ENCODE measurements at places on chromosomes 2 and 18.

GRCh38 chr18:48540251-48541025 is 1.6 kb downstream of the CTIF start:
- peak; percentile 39 for DNase-seq

GRCh38 chr2:100610381-100610831 is 47.6 kb downstream of the PDCL3 start:
- DNase-seq: peak; percentile 72

DNA sequence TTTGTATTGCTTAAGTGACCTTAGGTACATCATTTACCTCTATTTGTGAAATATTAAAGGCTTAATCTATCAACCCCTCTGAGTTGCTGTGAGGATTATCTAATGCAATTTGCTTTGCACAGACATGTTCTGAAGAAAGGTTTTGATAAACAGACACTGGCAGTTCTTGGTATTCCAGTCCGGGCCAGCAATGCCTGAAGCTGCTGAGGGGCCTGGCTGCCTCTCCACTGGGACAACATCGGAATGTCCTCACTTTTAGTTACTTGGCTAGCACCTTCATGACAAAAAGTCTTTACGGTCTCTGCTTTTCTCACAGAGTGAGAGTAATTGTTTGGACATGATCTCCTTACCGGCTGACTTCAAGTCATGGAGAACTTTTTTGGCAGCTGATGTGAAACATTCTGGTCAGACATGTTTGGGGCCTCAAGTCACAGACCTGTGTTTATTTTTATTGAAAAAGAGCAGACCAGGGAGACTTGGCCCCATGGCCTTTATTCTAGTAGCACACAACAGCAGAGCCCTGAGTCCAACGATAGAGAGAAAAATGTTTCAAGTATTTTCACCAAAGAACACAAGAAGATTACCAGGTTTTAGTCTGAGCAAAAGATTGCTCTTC is 1112.3 kb upstream of the FANCL start:
- no peak for DNase-seq

GRCh38 chr2:24907116-24907515 is 12.9 kb downstream of the ADCY3 start:
- DNase-seq: no peak

- DNase-seq: no peak
Observed at GRCh38 chr2:224709301-224709700, 6.9 kb downstream of the CCDC195 start.

DNA sequence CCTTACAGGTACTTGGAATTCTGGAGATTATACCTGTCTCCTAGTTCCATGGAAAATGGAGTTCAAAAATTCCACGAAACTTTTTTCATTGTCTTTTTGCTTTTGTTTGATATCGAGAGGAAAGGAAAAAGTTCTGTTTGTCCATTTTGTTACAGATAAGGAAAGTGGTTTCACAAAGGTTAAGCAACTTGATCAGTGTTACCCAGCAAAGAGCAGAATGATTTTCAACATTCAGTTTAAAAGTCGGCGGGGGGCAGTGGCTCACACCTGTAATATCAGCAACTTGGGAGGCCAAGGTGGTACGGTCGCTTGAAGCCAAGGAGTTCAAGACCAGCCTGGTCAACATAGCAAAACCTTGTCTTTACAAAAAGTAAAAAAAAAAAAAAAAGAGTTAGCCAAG is 118.8 kb downstream of the LDLRAD4 start:
- no peak for DNase-seq

GRCh38 chr18:79952456-79952995 is 1.1 kb upstream of the SLC66A2 start:
- DNase-seq: no peak

GRCh38 chr2:241724259-241724974 is 10.0 kb upstream of the D2HGDH start:
- DNase-seq: peak; percentile 34

DNA sequence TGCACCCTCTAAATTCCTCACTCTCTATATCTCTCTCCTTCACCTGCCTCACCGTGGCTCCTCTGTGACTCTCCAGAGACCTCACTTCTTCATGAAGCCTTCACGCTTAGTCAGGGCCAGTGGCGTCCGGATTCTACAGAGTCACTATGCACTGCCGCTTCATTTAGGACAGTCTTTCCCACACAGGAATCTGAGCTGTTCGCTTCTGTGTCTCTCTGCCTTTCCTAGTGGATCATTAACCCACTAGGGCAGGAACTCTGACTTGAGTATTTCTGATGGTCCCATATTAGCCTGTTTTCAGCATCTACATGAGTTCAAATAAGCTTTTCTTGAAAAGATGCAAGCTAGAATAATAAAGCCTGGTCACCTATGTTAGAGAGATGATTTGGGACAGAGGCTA is 180.2 kb upstream of the DOK6 start:
- no peak for DNase-seq

DNA sequence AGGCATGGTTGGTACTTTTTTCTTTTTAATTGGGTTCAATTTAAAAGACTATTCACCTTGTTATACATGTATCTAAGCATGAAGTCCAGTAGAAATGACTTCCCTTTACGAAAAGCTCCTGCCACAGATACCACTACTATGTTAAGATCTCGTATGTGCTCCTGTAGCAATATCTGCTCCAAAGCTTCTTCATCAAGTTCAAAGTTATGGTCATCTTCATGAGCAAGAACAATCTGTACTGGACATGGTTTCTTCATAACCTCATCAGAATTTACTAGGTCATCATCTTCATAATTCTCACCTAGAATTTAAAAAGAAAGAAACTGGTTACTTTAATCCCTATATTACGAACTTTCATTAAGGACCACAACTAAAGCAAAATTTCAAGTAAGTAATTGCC is 33.9 kb downstream of the ATL2 start:
- DNase-seq: no peak

GRCh38 chr2:239553376-239554000 is 152.7 kb upstream of the HDAC4 start:
- no peak for DNase-seq

- no peak for DNase-seq
Observed at GRCh38 chr2:168145426-168146310, 101.7 kb downstream of the STK39 start.

DNA sequence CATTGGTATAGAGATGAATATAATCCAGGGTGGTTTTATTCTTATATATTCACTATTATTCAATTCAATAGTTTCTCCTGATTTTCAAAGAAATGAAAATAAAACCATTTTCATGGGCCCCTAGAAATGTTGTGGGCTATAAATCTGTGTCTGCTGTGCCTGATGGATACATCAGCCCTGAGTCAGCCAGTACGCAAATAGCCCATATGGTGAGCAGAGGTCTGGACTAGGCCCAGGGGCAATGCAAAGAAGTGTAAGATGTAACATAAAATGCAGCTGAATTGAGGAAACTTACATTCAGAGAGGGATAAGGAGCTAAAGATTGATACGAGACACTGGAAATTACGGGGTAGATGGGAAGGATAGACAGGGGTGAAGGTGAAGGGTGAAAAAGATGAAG is 122.5 kb downstream of the MAIP1 start:
- no peak for DNase-seq

DNA sequence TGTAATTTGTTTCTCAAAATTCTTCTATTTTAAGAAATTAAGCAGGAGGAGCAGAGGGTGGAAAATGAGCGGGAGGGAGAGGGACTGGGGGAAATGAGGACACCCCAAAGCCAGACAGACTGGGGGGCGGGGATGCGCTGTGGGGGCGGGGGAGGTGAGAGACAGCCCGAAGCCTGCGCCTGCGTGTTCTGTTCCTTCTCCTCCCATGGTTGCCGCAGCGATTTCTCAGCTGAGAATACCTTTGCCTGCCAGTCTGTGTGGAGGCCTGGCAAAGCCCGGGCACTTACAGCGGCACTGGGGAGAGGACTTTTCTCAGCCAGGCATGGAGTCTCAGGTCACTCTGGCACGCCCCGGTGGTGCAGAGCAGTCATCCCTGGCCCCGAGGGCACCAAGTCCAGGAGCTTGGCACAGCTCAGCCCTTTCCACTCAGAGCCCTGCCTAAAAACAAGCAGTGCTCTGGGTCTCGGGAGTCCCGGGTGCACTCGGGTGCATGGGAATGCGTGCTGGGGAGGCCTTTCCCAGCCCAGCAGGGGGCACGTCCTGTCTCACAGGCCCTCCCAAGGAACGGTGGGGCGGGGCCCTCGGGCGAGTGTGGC is 289.3 kb upstream of the HS6ST1 start:
- DNase-seq: no peak

DNA sequence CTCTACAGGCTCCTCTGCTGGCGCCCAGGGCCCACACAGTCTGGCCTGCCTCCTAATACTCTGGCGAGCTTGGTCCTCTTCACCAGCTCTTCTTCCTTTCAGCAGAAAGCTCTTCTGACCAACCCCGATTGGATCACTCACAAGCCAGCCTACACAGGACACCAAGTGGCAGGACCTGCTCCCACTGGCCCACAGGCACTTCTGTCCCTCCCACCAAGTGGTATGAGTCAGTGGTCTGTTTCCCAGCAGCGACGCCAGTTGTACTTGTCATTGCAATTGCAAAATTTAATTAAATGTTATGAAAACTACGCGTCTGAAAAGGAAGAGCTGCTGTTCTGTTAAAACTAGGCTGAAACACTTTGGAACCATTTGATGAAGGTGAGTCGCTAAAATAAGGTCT is 46.7 kb downstream of the NDUFA10 start:
- no peak for DNase-seq

GRCh38 chr2:4539121-4539520 is 835.7 kb downstream of the DCDC2C start:
- no peak for DNase-seq

DNA sequence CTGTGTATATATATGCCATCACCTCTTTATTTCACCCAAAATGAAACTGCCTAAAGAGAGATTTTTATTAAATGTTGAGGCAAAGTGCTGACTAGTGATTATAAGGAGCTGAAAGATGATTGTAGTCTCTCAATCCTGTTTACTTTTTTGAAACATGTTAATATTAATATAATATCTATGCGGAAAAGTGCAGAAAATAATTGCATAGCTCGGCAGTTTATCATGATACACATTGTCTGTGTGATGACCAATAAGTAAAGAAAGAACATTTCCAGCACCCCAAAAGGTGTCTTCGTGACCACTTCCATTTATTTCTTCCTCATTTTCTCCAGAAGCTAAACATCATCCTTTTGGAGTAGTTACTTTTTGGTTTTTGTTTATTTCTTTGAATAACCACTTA is 99.0 kb downstream of the BIRC6 start:
- DNase-seq: no peak

- no peak for DNase-seq
Observed at GRCh38 chr2:160918258-160918657, 242.0 kb upstream of the TANK start.
